Esophagus muscularis mucosa (tissue), 4 donors: ENCODE measurements at places on chromosomes 6 and 20. TPM values are rescaled to one million over a fixed set of nuclear protein-coding genes. Genes with fewer than 3 reads are reported as not detected.

The NAPB gene
- 15.8 TPM for total RNA-seq

The UNC5CL gene
- total RNA-seq, result 0.52 TPM

The EYS gene
- total RNA-seq, result under 0.01 TPM

The SPTLC3 gene
- 4.7 TPM for total RNA-seq

DNA sequence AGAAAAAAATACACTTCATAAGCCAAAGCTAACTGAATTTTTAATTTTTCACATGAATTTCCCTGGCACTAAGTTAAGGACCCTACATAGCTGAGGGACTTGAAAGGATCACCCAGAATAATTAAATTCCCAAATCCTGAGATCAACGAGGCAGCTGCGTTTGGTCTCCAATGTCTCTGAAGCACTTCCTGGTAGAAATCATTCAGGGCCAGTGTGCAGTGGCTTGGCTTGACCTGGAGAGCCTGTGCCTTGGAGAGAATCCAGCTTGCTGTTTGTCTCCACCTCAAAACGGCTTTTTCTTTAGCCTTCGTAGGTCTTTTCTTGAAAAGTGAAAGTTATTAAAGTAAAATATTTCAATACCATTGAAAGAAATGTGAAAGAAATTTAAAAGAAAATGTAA, 92.4 kb downstream of the SMOC2 start:
- DNase-seq, result no peak

The PTCHD4 gene
- total RNA-seq, result 0.83 TPM

- DNase-seq, result no peak
Measured at GRCh38 chr6:75052491-75052890, 153.4 kb downstream of the COL12A1 start.

DNA sequence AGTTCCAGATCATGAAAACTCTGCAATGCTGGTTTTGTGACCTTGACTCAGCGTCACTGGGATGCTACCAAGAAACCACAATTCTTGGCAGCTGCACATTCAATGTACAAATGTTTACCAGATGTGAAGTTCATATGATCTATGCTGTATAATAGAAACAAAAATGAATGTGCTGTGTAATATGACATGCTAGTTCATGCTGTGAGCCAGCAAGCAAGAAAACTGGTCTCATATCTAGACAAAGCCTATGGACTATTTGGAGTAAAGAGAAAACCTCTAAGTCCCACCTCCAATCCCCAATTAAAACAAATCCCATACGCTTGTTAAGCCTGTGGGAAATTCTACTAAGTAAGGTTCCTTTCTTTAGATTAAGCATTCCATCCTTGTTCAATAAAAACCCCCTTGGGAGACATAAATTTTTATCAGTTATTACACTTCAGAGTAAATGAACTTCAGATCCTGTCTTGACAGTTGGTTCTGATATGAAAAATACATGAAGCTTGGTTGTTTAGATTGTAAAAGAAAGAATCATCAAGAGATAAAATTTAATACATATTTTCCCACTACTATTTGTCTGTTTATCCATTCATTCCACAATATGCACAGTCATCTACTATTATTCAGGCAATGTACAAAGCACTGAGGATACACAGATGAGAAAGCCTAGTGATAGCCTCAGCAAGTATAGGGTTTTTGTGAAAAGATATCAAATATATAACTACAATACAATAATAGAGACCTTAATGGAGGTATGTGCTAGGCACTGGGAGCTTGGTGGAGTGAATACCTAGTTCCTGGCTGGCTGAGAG, 20.1 kb downstream of the COL21A1 start:
- no peak for DNase-seq

DNA sequence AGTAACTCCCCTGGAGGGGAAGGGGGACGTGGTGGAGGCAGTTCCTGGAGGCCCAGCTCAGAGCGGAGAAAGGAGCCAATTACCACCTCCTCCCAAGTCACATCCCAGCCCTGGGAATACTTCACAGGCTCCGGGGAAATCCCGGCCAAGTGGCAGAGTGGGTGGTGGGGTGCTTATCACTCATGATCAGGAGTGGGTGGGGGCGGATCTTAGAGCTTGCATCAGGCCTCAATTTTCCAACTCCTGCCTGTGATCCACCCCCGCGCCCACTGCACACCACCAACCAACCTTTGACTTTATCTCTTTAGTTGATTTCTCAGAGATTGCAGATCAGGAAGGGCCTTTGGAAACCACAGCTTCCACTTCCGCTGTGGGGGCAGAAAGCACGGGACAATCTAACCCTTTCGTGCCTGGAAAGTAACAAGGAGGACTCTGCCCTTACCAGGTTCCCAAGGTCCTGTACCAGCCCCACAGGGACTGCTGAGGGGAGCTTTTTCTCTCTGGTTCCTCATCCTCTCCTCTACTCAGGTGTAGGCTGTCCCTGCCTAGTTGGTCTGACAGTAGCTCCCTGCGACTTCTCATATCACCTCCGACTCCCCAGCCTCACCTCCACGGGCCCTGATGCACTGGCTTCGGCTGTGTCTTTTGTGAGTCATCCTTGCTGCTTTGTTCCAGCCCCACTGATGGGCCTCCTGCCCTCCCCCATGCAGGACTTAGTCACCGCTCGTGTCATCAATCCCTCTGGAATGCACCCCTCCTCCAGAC, 24.9 kb upstream of the IER3 start:
- DNase-seq, result no peak

DNA sequence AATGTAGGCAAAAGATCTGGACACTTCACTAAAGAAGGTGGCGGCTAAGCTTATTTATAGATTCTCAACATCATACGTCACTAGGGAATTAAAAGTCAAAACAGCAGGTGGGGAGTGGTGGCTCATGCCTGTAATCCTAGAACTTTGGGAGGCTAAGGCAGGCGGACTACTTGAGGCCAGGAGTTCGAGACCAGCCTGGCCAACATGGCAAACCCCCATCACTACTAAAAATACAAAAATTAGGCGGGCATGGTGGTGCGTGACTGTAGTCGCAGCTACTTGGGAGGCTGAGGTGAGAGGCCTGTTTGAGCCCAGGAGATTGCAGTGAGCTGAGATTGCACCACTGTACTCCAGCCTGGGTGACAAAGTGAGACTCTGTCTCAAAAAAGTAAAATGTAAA, 74.6 kb downstream of the GPX5 start:
- no peak for DNase-seq

GRCh38 chr6:169701311-169701953, 397 bp downstream of the WDR27 start:
- DNase-seq, result no peak

The SLC35F1 gene
- total RNA-seq, result 8.1 TPM

The REM1 gene
- total RNA-seq, result 10.2 TPM

- no peak for DNase-seq
Measured at GRCh38 chr6:12423832-12424231, 133.7 kb downstream of the EDN1 start.

- no peak for DNase-seq
Measured at GRCh38 chr20:33259371-33259770, 23.6 kb downstream of the BPIFA1 start.

The CST5 gene
- total RNA-seq, result 1.4 TPM

The BTN2A1 gene
- total RNA-seq, result 20.8 TPM

- DNase-seq, result no peak
Measured at GRCh38 chr6:158847012-158847529, 27.9 kb upstream of the EZR start.

The BPIFA1 gene
- total RNA-seq, result not detected

The SYCP2 gene
- 3.5 TPM for total RNA-seq

DNA sequence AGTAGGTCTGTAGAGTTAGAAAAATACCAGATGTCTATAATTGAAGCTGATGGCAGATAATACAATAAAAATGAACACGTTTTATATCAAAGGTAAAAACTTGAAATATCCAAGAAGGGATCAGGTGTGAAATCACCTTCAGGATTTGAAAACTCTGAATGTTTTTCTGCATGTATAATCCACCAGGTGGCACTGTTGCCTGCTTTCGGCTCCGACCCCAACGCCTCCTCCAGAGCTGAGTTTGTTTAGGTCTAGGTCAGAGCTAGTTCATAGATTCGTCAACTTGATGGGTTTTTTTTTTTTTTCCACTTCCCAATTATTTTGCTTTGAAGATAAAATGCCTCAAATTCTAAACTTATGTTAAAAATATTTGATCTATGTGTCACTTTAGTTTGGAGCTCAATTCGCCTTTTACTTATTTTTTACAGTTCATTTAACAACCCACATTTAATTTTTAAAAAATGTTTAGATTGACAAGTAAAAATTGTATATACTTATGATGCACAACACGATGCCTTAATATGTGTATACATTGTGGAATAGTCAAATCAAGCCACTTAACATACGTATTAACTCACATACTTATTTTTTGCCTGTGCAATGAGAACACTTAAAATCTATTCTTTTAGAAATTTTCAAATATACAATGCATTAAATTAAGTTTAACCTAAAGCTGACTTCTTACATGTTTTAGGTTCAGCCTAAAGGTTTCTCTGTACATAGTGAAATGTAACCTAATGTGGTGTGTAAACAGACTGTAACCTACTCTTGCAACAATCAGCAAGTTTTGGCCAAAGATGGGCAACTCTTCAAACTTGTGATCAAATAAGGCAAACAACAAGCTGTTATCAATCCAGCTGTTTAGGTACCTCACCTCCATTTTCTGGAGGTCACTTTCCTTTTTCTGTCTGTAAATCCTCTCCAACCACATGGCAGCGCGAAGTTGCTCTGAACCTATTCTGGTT, 39.4 kb upstream of the ENPP4 start:
- no peak for DNase-seq

DNA sequence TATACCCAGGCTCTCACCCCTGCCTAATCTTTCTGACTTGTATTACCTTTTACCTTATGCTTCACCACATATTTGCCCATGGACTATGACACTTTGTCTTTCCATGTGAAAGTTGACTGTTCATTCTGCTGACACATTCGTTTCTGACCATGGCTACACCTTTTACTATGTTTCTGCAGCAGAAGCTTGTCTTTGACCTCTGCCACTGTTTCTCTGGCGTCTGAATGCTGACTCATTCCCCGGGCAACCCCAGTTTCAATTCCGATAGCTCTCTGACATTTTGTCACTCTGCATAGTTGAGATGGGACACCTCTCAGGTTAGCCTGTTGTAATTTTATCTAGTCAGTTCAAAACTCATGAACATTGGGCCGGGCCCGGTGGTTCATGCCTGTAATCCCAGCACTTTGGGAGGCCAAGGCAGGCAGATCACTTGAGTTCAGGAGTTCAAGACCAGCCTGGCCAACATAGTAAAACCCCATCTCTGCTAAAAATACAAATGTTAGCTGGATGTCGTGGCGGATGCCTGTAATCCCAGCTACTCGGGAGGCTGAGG, 50.7 kb downstream of the SLC26A8 start:
- no peak for DNase-seq

DNA sequence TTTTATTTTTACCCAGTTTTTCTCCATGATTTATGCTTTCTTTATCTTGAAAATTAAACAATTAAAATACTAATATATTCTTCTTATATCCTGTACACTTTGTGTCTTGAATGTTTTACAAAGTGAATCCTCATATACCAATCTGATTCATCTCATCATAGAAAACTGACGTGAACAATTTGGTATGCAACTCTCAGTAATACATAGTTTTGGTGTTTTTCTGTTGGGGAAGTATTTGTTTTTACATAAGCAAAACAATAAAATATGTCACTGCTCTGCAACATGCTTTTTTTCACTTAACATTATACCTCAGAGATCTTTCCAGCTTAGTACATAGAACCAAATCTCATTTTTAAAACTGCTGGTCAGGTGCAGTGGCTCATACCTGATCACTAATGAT, 14.7 kb downstream of the DNAAF9 start:
- DNase-seq, result no peak

The LTB gene
- total RNA-seq, result 1.5 TPM

DNA sequence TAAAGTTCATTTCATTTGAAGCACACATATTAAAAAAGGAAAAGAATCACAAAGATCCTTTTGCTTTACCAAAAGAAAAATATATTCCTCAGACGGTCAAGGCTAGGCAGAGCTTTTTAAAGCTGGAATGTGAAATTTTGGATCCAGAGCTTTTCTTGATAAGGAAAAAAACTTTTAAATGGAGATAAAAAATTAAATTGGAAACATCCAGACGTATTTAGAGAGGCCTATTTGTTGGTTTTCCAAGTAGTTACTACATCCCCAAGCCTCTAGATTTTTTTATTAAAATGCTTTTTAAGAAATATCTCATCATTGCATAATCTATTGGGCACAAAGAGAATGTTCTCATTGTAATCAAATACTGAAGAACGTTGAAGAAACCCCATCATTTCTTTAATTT, 385.7 kb upstream of the CITED2 start:
- no peak for DNase-seq

DNA sequence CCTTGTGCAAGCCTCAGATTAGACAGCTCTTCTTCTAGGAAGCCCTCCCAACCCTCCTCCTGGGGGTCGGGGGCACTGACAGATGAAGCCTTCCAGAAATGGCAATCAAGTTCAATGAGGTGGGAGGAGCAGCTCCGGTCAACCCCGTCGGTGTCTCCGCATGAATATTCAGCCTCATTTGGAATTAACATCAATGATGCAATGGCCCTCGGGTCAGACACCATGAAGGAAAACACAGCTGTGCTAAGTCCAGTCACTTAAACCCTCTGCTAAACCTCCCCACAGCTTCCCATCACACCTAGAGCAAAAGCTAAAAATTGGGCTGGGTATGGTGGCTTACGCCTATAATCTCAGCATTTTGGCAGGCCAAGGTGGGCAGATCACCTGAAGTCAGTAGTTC, 36.5 kb downstream of the ZNF217 start:
- DNase-seq, result no peak

DNA sequence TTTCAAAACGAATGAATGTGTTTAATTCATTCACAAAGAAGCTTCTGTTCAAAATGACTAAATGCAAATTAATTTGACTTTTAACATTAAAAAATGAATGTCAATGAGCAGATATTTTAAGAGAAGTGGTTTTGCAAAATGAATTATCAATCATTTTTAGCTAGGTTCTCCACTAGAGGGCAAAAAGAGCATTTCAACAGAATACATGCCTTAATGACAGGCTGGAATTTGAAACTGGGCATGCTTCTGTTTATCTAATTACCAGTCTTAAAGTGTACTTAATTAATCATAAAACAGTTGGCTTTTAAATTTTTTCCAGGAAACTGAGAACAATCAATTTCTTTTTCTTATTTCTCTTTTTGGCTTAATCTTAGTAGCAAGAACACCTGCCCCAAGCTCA, 63.8 kb upstream of the TINAG start:
- DNase-seq, result no peak

DNA sequence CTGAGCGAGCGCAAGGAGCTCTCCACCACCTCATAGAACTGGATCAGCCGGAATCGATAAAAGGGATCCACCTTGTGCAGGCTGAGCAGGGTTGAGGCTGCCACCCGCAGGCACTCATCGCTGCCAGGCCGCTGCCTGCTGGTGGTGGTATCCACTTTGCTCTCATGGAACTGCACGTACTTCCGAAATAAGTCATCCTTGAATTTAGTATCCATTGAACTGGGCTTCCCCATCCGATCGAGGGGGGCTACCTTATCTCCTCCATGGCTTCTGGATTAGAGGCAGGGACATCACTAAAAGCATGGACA, 7.1 kb downstream of the SPATA2 start:
- DNase-seq, result no peak

GRCh38 chr6:18034798-18035202, 47.4 kb upstream of the KIF13A start:
- no peak for DNase-seq
